Activated CD8-positive, alpha-beta memory T cell treated with anti-CD3 and anti-CD28 coated beads for 1 hour (primary cell): ENCODE measurements at places on chromosomes 1 and 21.

DNA sequence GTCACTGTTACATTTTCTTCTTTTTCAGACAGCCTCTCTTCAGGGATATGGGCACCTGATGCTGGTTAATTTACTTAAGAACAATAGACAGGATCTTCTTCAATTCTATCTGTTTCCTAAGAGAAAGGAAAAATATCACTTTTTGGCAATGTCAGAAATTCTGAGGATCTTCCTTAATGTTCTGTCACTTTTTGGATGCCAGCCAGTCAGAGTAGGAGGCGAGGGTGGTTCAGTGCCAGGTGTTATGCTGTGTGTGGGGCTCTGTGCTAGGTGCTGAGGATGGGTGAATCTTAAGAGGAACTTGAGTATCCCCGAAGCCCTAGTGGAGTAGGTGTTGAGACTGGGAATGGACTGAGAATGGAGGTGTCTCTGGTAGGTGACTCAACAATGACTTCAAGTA, 133.5 kb downstream of the UCK2 start:
- DNase-seq, result no peak

DNA sequence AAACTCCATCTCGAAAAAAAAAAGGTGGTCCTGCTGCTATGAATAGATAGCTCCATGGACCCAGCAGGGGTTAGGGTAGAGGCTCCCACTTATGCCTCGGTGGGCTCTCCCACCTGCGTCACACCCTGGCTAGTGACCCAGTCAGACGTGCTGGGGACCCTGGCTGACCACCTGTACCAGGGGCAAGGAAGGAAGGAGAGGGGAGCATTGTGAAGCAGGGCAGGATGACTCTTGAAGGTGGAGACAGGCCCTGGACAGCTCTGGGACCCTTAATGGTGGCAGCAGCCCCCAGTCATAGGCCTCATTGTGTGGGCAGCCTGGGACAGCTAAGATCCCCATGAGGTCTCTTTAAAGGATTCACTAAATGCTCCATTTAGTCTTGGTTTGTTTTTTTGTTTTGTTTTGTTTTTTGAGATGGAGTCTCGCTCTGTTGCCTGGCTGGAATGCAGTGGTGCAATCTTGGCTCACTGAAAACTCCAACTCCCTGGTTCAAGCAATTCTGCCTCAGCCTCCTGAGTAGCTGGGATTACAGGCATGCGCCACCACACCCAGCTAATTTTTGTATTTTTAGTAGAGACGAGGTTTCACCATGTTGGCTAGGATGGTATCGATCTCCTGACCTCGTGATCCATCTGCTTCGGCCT, 10.4 kb upstream of the SNAPIN start:
- no peak for DNase-seq

DNA sequence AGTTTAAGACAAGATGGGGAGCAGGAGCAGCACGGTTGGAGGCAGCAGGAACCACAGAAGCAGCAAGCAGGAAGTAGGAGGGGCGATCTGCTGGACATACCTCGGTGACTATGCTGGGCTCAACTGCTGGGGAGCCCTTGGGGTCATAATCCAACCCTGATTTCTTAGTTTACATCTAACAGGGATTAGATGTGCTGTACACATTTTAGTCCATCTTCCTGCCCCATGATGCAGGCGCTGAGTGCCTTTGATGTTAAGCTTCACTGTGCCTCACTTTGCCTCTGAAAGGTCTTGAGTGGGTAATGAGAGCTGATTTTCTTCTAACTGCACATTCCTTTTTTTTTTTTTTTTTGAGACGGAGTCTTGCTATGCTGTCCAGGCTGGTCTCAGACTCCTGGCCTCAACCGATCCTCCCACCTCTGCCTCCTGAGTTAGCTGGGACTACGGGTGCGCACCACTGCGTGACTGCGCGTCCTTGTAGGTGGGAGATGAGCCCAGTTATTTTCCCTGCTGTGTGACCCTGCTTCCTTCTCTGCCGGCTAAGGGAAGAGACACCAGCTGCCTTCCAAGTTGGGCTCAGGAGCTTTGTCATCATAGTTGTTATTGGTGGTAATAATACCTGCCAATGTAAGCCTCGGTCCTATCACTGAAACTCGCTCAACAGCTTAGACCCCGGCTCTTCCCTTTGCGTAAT, 1.1 kb upstream of the RCAN3 start:
- DNase-seq, result no peak

GRCh38 chr1:3211582-3212375, 142.8 kb downstream of the PRDM16 start:
- DNase-seq, result no peak

DNA sequence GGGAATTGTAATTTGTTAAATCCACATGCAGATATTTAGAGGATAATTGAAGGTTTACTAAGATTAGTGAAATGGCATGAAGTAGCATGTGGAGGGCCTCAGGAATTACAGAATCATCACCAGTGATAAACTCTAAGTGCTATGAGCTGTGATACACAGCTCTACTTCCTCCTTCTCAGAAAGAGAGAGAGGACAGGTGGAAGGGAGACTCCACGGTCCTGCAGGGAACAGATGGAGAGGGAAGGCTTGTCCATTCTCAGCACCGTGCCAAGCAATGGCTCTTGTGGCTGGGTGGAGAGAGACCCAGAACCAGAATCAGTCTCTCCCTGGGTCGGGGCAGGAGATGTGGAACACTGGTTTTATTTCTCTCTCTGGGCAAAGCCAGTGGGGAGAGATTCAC, 27.8 kb upstream of the LYPD8 start:
- no peak for DNase-seq

- peak; percentile 1 for DNase-seq
These were observed 269.8 kb downstream of the S1PR1 start for GRCh38 chr1:101506541-101507164.

DNA sequence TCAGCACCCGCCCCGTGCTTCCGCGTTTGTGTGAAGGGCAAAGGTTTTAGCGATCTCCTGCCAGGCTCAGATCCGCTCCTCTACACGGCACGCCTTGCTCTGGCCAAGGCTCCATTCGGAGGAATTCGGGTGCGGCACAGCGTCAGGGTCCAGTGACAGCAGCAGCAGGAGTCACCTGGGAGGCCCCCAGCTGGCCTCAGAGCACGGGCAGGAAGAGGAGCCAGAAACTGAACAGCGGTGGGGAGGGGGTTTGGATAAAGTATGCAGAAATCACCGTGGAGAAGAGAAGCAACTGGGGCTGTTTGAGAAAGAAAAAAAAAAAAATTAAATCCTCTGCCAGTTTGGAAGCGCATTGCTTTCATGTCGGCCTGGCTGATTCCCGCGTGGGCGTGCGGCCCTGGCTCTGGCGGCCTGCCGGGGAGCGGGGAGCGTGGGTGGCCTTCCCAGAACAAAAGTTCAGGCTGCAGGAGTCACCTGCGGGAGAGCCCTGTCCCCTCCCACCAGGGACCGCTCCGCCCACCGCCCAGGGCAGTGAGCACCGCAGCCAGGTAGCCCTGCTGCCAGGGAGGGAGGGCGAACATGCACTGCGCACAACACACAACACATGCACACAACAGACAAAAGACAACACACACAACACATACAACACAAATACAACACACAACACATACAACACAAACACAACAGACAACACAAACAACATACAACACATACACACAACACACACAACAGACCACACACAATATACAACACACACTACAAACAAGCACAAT, 107.6 kb downstream of the ETS2 start:
- no peak for DNase-seq

DNA sequence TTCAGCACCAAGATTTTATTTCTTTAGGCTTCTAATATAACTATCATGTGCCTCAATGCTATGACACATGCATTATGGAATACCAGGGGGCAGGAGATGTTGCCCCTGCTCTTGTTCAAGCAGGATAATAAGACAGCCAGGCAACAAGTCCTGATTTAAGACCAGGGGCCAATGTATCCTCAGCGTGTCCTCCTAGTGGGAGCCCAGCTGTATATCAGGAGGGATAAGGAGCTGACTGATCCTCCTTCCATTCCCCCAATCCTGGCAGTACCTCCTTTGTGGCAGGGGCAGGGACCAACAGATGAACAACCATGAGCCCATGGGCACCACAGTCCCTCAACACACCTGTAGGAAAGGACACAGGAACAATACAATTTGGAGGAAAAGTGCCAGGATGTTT, 29.3 kb downstream of the SORT1 start:
- no peak for DNase-seq

- no peak for DNase-seq
These were observed 4.6 kb downstream of the JUN start for GRCh38 chr1:58779059-58779754.
